Stimulated activated CD8-positive, alpha-beta memory T cell treated with anti-CD3 and anti-CD28 coated beads, Interleukin-4, amount 100 ng/mL, for 1 hour (primary cell): ENCODE measurements at places on chromosomes 2 and 18.

GRCh38 chr2:198471291-198471690 lies 666.9 kb downstream of the PLCL1 start:
- no peak for DNase-seq

GRCh38 chr18:9482790-9483189 lies 7.5 kb downstream of the RALBP1 start:
- DNase-seq, result no peak

- no peak for DNase-seq
Observed at GRCh38 chr18:66972681-66973080, 368.8 kb upstream of the CDH19 start.

- DNase-seq, result no peak
Observed at GRCh38 chr18:69175681-69176080, 225.0 kb upstream of the DOK6 start.

GRCh38 chr2:24334245-24334633 lies 26.1 kb downstream of the ITSN2 start:
- no peak for DNase-seq

DNA sequence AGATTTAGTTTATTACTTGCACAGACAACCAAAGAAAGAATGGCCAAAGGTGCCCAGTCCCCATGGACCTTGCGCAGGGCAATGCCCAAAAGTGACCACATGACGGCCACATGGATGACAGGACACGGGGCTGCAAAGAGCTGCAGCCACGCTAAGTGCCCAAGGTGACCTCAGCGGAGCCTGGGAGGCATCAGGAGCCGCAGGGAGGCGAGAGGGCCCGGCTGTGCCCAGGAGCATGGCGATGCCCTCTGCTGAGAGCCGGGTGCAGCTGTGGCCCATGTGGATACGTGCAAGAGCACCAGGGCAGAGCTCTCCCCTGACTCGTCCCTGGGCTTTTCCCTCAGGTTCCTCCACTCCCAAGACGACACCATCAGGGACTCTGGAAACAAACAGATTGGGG lies 14.7 kb downstream of the HES6 start:
- no peak for DNase-seq

- no peak for DNase-seq
Observed at GRCh38 chr2:201698588-201699226, at the start of gene MPP4. MPP4 (minus strand) TSS chr2:201698644; CDS start chr2:201693954, 4,690 bp downstream.

DNA sequence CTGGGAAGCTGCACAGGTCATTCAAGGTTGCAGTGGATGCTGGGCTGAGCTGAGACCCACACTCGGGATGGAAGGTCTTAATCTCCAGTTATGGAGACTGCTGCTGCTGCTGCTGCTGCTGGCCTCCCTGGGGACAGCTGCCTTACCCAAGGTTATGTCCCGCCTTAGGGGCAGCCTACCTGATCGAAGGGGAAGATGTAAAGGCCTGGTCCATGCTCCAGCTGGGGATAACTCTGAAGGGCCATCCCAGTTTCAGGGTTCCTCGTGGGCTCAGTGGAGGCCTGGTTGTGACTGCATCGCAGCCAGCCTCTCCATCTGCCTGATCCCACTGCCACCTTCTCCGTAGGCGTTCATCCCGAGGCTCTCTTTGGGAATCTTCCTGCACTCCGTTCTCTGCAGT lies 33.0 kb downstream of the RHOB start:
- no peak for DNase-seq

GRCh38 chr2:3151153-3151918 lies 226.3 kb downstream of the EIPR1 start:
- no peak for DNase-seq

- DNase-seq, result no peak
Observed at GRCh38 chr2:231947694-231948093, 13.8 kb upstream of the DIS3L2 start.

DNA sequence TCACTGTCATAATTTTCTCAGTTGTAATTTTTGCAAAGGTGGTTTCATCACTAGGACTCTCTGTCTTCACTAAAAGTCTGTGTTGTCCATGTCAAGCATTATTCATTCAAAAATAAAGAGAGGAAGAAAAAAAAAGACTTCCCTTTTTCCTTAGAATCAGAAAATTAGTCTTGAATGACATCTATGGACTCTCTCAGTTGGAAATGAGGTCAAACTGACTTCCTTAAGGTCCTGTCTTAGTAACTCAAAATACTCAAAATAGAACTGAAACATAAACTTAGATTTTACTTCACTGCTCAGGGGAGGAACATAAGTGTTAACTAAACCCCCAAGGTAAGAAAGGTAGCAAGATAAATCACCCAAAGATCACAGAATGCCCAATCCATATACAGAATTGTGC lies 2.2 kb upstream of the ZNF407 start:
- DNase-seq, result no peak

DNA sequence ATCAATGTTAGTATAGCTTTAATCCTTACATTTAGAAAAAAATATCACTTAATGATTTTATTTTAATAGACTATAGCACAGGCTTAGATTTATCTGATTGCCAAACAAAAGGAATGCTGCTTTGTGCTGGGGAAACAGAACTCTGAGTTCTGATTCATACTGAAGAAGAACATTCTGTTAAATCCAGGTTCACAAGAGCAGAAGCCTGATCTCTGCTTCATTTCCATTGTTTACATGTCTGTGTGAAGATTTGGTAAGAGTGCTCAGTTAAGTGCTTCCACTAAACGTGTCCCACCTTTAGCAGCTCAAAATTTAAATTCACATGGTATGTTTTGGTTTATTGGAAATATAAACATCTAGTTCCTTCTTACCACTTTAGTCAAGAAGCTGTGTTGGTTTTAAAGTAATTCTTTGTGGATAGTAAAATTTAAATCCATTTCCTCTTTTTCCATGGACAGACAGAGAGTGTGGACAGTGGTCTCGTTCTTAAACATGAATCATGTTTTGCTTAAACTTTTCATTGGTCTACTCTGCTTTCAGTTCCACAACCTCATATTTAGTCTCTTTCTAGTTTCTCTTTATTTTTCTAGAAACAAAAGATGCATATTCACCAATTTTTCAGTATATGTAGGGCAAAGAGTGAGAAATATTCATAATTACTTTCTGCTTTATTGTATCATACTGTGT lies 59.1 kb downstream of the NYAP2 start:
- DNase-seq, result no peak

DNA sequence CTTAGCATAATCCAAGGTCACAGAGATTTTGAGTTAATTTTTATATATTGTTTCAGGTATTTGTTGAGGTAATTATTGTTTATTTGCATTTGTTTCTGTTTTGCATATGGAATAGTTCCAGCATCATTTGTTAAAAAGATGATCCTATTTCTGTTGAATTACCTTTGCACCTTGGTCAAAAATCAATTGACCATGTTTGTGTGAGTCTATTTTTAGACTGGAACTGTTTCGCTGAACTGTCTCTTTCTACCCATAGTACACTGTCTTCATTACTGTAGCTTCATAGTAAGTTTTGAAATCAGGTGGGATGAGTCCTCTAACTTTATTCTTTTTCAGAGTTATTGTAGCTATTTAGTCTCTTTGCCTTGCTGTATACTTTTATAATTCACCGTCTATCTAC lies 28.9 kb upstream of the RAMP1 start:
- DNase-seq, result no peak

GRCh38 chr2:207616185-207616584 lies 9.0 kb downstream of the METTL21A start:
- DNase-seq, result no peak

DNA sequence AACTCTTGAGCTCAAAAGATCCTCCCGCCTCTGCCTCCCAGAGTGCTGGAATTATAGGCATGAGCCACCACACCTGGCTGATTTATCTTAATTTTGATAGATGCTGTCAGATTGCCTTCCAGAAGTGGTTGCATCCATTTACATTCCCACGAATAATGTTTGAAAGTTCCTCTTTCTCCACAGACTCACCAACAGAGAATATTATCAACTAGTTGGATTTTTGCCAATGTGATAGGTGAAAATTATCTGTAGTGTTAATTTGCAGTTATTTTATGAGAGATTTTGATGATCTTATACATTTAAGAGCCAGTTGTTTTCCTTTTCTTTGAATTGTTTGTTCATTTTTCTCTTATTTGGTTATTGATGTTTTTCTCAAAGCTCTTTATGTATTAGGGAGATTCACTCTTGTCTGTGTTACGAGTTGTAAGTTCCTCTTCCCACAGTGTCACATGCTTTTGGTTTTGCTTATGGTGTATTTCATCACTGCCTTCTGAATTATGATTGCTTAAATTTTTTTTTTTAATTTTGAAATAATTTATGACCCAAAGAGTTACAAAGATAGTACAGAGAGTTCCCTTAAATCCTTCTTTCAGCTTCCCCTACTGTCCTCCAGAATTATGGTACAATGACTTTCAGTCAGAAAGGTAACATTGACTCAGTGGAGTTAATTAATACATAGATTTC lies 20.7 kb upstream of the NT5DC4 start:
- no peak for DNase-seq

DNA sequence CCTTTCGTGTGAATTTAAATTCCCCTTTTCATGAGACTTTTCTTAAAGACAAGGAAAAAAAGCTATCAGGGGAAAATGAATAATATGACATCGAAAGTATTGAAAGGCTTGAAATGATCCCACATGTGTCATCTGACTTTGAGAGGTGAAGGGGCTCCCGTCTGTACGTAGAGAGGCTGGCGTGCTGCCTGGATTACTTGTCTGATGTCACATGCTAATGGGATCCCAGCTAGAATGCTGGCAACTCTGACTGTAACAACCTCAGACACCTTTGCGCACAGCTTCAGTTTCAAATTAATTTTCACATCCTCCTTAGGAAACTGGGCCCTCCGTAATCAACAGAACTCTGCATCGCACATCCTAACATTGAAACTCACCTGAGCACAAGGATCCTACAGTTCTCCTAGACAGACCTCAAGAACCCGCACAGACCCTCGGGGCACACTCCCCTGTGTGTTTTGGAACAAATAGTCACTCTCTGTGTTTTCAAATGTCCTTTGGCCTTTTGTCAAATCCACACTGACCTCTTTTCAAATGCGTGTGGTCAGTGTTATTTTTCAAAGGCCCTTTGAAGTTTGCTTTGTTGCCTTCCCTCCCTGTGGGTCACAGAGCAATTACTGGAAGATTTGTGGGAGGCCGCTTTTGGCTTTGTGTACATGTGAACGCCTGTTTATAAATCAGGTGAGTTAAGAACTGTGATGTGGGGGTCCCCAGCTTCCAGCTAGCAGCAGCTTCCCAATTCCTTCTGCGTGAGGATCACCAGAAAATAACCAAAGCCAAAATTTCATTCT lies 65.9 kb downstream of the IL1R2 start:
- no peak for DNase-seq

DNA sequence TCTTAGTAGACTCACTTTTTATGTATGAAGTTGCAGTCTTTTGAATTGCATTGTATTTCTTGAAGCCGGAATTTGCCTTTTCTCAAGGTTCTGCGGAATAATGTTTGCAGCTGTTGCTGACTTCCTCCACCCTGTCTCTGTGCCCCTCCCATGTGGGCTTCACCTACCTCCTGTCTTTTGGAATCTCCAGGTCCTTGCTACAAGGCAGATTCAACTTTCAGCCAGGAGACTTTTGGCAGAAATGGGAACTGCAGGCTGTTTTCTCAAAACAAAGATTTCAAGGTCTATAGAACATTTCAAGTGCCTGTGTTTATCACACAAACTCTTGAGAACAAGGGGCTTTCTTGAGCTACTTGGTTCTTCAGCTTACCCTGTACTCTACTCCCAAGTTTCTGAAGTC lies 25.6 kb downstream of the ZNF236 start:
- no peak for DNase-seq

DNA sequence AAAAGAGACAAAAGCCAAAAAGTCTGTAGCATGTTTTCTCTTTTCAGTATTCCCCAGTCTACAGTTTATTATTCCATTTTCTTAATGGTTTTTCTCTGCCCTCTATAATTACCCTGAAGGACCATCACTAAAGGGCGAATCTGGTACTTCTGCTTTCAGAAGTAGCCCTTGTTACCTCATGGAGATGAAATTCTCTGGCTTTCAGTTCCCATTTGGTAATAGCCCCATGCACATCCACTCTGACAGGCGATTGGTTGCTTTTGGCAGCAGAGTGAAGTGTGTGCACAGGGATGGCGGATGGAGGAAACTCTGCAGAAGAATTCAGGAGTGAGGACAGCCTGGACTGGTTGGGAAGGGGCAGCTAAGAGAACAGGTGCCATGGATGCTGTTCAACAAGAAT lies 66.3 kb upstream of the NABP1 start:
- DNase-seq, result no peak

DNA sequence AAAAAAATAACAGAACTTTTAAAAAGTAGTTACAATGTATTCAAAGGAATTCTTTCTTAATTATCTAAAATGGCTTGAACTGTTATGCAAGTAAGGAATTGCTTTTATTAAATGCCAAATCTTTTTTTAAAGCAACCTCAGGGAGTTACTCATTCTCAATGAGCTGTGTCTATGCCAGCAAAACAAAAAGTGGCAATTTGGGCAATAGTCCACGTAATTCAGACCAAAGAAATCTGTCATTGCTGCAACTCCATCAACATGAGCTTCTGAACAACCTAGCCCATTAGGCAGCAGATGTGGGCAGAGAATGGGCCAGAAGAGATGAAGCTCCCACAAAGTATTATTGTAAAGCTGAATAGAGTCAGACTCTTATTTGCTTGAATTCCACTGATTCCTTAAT lies 118.4 kb downstream of the ALK start:
- DNase-seq, result no peak

GRCh38 chr2:182980115-182980514 lies 58.1 kb downstream of the NCKAP1 start:
- DNase-seq, result no peak

DNA sequence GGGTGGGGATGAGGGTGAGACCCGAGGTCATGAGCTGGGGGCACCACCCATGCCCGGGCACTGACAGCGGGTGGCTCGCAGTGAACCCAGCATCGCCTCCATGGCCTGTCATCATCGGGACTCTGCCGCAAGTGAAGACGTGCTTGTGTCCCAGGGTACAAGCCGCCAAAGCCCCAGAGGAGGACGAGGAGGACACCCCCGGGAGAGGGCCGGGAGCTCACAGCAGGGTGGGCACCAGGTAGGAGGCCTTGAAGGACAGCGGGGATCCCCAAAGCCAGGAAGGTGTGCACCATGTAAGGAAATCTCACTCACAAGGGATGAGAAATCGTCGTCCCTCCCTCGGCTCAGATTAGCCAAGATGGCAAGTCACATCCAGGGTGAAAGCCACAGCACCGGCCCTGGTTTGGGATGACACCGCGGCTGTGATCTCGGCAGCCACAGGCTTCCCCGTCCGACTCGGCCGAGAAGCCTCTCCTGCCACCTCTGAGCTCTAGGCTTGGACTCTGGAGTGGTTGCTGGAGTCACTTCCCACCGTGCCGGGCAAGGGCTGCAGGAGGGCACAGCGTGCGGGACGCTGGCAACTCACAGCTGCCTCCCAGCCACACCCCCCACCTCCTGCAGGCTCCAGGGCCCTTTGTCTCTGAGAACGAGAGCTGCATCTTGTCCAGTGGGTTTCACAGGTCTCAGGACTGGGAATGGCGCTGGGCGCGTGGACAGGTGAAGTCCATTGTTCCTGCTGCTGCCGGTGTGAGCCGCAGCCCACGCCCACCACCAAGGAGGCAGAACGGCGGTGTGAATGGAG lies 81.6 kb upstream of the CTDP1 start:
- no peak for DNase-seq

DNA sequence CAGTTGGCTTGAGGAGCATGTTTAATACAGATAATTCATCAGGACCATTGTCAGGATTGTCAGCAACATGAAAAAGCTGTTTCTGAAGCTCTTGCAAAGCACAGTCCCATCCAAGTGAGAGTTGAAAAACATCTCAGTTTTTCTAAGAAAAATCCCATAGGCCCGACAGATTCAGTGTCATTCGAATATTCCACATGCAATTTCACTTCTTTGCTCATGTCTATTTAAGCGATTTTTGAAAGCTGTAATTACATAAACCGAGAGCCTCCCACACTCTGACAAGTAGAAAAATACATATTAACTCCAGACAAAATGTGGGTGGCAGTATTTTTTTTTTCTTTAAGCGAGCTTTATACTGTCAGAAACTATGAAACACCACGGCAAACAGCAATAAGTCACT lies 134.7 kb upstream of the GALNT5 start:
- DNase-seq, result no peak
